ENCODE measurements at places on chromosomes 2 and 18.

GRCh38 chr18:9753846-9754245 lies 45.7 kb downstream of the RAB31 start:
- DNase-seq: no peak

DNA sequence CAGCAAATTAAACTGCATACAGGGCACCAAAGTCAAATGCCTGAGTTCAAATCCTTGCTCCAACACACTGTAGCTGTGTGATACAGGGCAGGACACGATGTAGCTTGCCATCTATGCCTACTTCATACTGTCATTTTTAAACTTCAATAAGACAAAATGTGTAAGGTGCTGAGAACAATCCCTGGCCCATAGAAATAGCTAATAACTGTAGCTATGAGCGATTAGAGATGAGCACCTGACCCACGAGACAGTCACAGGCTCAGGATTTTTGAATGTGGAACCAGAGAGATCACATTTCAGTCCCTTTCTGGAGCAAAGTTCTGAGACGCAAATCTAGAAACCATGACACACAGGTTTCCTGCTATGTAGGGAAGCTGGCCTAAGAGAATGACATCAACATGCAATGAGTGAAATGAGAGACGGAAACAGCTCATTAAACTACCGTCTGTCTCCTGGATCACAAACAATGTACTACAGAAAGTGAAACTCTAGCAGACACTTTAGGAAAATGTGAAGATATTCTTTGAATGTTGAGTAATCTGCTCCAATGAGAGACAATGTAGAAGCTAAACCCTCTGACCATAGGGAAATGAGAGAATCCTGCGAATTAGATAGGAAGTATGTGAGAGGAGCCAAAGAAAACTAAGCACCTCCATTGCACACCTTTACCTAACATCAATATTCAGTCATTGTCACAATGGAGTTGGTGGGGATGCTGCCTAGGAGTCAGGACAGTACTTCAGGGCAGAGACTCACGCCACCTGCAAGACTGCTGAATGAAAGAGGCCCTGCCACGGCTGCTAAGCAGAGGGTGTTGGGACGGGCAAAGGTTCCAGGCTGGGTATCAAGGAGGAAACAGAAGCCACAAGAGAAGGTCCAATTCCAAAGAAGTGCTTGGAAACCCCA lies 25.5 kb downstream of the B4GALT6 start:
- DNase-seq: no peak

- no peak for DNase-seq
Observed at GRCh38 chr2:10375570-10376281, 72.4 kb downstream of the ODC1 start.

GRCh38 chr2:70962885-70963878 lies 15.2 kb upstream of the ANKRD53 start:
- no peak for DNase-seq

- no peak for DNase-seq
Observed at GRCh38 chr2:64063454-64063853, 44.2 kb upstream of the VPS54 start.

DNA sequence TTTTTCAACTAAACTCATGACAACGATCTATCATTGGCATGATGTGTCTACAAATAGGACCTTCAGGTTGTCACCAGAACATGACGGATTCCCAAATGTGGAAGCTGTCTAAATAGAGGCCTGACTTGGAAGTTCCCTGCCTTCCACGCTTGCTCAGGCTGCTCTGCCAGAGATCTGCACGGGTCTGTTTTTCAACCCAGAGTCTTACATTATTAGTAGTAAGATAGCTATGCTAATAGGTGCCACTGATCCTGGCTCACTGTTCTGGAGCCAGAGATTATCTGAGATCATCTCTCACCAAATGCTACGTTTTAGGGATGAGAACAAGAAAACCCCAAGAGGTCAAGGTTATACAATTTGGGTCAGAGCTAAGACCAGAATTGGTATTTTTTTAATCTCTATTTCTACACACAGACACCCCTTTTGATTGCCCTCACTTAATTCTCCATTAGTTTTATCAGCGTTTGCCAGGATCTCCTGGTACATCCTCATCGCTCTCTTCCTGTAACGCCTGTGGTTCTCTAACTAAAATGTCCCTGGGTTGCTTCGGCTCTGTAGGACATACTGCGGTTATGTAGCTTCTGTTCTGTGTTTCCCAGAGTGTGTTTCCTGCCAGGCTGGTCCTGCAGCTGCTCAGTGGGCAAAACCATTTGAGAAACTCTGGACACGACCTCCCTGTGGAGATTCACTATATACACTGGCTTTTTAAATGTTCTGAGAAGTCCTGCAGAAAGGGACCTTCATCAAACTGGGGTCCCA lies 5.7 kb downstream of the CDC42EP3 start:
- no peak for DNase-seq

DNA sequence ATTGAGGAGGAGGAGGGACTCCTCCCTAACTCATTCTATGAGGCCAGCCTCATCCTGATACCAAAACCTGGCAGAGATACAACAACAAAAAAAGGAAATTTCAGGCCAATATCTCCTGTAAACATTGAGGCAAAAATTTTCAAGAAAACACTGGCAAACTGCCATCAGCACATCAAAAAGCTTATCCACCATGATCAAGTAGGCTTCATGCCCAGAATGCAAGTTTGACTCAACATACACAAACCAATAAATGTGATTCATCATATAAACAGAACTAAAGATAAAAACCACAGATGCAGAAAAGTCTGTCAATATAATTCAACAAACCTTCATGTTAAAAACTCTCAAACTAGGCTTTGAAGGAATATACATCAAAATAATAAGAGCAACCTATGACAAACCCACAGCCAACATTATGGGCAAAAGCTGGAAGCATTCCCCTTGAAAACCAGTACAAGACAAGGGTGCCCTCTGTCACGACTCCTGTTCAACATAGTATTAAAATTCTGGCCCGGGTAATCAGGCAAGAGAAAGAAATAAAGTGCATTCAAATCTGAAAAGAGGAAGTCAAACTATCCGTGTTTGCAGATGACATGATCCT lies 1014.3 kb downstream of the CBLN2 start:
- no peak for DNase-seq
